ENCODE measurements at places on chromosomes 1 and 21.
A peak's percentile ranks its signal among the peaks of the same experiment; 100 is the strongest.

DNA sequence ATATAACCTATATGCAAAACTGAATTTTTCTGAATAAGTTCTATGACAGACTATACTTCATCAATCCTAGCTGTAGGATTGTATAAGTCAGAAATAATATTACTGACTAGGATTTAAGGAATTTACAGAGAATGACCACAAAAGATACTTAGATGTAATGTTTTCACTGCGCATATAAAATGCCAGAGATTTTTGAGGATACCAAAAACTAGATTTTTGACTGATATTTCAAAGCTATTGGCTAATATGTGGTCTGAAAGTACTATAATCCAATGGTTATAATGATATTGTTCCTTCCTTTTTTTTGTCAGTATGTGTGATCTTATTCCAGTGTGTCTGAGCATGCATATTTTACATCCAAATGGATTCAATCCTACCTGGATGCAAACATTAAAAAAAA is 17.0 kb upstream of the IFI44L start:
- no peak for DNase-seq

GRCh38 chr1:83950106-83950661 is 48.7 kb downstream of the TTLL7 start:
- no peak for DNase-seq

- DNase-seq: no peak
These were observed 73.3 kb downstream of the NUP210L start for GRCh38 chr1:154081386-154082126.

GRCh38 chr1:150151291-150152181 is 1.8 kb downstream of the PLEKHO1 start:
- DNase-seq: peak; percentile 61

- DNase-seq: peak; percentile 88
These were observed 563 bp downstream of the QSOX1 start for GRCh38 chr1:180155182-180155682.

GRCh38 chr1:3573500-3573899 is 37.8 kb downstream of the MEGF6 start:
- DNase-seq: no peak

- no peak for DNase-seq
These were observed 71.7 kb downstream of the JAK1 start for GRCh38 chr1:64894438-64895196.

- no peak for DNase-seq
These were observed 1109.3 kb upstream of the B3GALT2 start for GRCh38 chr1:194295685-194296084.

DNA sequence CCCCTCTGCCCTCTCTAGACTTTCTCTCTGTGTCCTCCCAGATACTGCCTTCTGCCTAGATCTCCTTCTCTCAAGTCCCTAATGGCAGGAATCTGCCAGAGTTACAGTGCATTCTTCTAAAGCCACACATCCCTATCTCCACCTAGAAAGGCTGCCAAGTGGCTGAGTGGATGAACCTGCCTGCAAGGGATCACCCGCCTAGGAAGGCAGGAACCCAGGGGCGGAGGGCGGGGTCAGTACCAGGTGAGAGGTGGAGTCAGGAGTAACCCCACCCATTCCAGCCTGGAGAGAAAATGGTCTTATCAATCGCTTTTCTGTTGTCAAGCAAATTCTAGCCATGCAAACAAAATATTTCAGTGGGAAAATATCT is 60.8 kb downstream of the BCAR3 start:
- no peak for DNase-seq

DNA sequence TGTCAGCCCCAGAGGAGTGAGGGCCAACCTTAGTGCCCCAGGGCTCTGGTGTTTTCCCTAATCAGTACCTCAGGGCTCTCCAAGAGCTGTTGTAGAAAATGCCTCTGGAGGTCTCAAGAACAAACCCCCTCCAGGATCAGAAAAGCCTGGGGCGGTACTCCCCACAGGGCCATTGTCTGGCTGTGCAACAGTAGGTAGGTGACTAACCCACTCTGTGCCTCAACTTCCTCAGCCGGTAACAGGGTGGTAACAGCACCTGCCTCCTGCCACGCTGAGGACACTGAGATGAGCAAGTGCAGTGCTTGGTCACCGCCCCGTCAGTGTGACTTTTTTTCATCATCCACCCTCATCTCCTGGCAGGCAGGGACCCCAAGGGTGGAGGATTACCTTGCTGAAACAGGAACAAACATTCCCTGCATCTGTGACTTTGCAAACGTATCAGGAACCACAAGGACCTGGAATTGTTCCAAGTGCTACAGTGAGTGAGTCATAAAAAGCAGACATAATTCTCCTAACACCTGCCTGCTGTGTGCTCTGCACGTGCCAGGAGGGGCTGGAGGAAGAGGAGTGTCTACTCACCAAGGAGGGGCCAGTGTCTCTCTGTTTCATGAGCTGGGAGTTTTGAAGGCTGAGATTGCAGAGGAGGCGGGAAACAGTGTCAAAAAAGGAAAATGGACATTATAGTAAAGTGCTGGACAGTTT is 440.8 kb downstream of the NPHP4 start:
- DNase-seq: peak; percentile 64

All from vagina (tissue), 2 donors.